ENCODE measurements at places on chromosomes 7 and 10.

DNA sequence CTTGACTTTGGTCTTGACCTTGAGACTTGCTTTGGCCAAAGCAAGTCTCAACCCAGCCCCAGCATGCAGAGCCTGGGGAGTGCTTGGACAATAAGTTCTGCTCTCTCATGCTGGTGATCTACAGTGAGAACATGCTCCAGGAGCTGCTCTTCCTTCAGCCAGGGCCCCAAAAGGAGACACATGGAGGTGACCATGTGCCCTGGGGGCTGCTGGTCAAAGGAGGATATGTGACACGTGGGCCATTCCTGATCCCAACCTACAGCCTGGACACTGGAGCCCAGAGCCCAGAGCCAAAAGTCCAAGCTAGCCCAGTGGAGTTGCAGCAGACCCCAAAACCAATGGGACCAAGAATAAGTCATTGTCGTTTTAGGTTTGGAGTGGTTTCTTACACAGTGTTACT lies 78.2 kb upstream of the CHST15 start:
- no peak for DNase-seq

- no peak for DNase-seq
Measured at GRCh38 chr7:155738652-155739537, 73.4 kb downstream of the SHH start.

DNA sequence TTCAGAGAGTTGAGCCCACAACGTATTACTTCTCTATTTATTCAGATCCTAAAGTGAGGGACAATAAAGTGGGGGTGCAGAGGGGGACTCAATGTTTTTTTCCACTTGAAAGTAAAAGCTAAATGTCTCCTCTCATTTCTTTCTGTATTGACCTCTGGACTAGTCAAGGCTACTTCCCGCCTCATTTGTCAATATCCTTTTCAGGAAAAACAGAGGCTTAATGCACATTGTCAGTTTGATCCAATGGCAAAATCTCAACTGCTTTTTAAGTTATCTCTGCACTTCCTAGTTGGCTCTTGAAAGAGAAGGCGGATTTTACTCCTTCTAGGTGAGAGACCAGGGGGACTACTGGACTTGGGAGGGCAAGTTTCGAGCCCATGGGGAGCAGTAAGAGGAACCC lies 56.4 kb downstream of the HIPK2 start:
- DNase-seq = no peak

DNA sequence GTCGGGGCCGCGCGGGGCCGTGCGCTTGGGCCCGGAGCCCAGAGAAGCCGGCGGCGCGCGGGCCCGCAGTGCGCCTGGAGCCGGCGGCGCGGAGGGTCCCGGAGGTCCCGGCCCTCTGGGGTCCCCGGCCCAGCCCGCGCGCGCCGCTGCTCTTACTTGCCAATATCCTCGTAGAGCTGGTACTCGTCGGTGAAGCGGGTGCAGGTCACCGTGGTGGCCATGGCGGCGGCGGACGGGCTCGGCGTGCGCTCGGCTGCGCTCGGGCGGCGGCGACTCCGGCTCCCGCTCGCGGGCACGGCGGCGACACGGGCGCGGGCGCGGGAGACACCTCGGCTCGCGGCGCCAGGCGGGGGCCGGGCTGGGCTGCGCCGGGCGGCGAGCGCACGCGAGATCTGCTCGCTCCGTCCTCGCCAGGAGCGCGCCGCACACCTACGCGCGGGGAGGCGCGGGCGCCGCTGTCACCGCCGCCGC lies at the start of gene CAMK2B:
TSS of gene CAMK2B (minus strand) at position 394 of the 471 bp plus-strand sequence. CDS start at position 221, 173 bp downstream.
- DNase-seq = no peak

DNA sequence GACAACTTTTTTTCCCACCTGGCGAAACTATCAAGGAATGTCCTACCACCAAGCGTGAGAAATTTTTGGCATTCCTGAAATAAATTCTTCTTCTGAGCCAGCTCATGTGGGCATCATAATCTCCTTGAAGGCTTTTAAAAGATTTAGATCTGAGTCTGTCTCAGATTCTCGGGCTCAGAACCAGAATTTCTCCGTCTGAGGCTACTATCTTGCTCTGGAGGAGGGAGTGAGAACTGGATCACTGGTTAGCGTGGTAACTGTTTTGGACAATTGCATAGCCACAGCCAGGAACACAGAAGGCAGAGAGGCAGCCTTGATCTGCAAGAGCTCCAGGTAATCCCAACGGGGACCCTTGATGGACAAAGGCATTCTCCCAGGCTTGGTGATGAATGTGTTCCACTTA lies 1.0 kb upstream of the PLAC9 start:
- DNase-seq = no peak

DNA sequence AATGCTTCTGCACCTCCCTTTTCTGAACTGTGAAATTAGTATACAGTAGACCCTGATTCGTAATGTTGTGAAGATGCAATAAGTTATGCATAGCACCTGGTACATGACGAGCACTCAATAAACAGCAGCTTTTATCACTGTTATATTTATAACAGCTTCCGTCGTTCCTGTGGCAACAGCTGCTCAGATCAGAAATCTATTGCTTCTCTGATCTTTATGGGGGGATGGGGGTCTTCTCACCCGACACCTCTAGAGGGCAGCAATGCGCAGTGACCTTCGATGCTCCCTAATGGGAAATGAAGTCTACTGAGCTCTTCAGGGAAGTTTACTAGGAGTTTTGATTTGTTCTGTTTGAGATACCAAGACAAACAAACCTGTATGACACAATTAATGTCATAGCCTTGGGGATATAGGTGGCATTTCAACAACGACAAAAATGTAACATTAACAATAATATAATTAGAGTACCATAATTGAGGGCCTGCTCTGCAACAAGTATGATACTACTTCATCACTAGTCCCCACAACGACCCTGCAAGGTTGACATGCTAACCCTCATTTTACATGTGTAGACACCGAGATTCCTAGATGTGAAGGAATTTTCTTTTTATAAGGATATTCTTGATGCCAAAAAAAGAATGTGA lies 289.6 kb downstream of the SFMBT2 start:
- peak; percentile 39 for DNase-seq

DNA sequence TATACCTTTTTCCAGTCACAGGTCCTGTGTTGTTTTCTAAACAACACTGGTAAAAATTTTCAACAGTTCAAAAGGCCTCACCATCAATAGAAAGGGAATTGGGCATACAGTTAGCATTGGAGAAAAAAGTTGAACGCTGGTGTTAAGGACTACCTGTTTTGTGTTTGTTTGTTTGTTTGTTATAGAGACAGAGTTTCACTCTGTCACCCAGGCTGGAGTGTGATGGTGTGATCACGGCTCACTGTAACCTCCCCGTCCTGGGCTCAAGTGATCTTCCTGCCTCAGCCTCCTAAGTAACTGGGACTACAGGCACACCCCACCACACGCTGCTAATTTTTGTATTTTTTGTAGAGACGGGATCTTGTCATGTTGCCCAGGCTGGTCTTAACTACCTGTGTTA lies 306.1 kb downstream of the PRPF18 start:
- DNase-seq = no peak

DNA sequence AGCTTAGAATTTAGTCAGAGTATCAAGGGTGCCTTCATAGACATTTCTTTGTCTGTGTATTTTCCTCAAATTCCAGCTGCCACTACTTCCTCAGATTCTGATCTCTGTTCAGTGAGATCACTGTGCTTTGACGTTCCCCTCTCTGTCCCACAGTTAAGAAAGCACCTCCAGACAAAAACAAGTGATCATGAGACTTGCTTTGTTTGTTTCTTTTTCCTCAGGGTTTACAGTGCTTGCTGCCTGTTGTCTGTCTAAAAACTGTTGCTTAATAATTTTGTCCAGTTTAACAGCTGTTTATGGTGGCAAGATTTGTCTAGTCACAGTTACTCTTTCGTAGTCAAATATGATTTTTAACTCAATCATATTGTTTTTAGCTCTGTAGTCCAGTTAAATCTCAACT lies 29.1 kb downstream of the TRUB1 start:
- no peak for DNase-seq

DNA sequence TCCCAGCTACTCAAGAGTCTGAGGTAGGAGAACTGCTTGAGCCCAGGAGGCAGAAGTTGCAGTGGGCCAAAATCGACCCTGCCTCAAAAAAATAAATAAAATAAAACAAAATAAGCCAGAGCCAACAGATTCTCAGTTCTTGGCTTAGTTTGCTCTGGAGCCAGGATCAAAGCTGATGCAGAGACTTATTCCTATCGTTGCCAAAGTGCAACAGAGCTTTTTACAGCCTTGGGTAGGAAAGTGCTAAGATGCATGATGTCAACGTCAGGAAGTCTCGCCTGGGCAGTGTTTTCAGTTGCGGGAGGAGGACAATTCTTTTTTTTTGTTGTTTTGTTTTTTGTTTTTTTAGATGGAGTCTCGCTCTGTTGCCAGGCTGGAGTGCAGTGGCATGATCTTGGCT lies 43.8 kb upstream of the CYTH3 start:
- no peak for DNase-seq

DNA sequence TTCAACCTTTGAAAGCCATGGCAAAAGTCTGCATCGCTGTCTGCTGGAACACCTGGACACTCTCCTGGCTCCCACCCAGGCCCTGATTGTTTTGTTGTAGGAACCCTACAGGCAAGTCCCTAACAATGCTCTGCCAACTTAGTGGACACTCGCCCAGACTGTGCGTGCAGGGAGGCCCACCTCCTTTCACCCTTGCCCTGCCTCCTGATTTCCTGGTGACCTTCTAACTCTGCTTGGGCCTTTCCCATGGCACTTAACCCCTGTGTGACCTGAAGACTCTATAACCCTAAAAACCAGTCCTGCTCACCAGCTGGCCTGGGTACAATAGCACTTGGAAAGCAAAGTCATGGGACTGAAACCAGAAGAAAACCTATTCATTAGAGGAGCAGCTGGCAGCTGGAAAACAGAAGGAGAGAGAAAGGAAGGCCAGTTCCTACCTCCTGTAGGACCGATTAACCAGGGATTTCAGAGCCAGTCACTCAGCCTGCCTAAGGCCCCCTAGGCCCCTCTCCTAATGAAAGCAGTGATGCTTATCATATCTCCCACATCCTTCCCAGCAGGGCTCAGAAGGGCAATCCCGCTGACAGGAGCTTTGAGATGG lies 82.7 kb upstream of the KMT2E start:
- DNase-seq = no peak

DNA sequence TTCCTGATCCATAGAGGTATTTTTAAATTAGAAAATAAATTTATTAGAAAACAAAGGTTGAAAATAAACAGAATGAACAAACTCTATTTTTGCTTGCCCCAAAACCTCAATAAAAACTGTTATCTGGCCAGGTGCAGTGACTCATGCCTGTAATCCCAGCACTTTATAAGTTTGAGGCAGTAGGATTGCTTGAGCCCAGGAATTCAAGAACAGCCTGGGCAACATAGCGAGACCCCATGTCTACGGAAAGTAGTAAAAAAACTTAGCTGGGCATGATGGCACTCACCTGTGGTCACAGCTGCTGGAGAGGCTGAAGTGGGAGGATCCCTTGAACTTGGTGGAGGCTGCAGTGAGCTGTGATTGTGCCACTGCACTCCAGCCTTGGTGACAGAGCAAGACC lies 10.3 kb downstream of the SLK start:
- no peak for DNase-seq

DNA sequence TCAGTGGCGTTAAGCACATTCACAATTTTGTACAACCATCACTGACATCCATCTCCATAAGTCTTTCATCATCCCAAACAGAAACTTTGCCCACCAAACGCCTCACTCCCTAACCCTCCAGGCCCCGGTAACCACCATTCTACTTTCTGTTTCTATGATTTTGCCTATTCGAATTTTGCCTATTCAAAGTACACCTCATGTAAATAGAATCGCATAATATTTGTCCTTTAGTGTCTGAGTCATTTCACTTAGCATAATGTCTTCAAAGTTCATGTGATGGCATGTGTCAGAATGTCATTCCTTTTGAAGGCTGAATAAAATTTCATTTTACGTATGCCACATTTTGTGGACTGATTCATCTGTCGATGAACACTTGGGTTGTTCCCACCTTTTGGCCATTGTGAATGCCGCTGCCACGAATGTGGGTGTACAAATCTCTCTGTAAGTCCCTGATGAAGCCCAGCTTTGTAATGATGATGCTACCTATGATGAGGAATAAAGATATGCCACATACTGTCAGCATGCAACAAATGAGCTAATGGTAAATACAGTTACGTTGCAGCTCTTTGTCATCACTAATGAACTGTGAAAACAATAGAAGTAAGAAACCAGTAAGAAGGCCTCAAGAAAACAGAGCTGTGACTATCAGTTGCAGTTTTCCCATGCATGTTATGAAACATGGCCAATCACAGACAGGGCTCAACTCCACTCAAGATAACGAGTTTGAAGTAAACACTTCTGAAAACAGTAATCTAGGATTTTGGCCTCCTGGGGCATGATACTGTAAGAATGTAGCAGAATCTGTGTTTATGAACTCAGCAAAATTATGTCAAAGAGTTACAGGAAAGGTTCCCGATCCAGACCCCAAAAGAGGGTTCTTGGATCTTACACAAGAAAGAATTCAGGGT lies 120.0 kb downstream of the ADAM12 start:
- no peak for DNase-seq
